ENCODE measurements at places on chromosomes 7 and 10.

GRCh38 chr10:20672741-20673140, 224.4 kb downstream of the NEBL start:
- no peak for DNase-seq

GRCh38 chr10:116260599-116260998, 12.4 kb downstream of the GFRA1 start:
- no peak for DNase-seq

GRCh38 chr7:128860158-128861073, 2.2 kb upstream of the ATP6V1F start:
- DNase-seq: no peak

- DNase-seq: peak; percentile 59
These were observed 16.0 kb downstream of the MYOZ1 start for GRCh38 chr10:73625004-73625883.

GRCh38 chr10:84588971-84589370, 260.6 kb downstream of the CCSER2 start:
- DNase-seq: no peak

DNA sequence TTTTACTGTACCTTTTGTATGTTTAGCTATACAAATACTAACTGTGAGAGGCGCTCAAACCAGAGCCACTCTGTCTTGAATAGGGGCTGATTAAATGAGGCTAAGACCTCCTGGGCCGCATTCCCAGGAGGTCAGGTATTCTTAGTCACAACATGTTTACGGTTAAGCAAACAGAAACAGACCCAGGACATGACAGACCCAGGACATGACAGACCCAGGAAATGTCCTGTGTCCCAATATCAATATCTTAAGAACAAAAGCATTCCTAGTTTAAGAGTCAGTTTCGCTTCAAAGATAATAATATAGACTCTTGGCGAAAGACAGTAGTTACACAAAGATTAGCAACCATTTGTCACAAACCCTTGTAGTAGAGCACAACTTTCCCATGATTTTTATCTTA, 304.5 kb downstream of the CCSER2 start:
- DNase-seq: no peak

DNA sequence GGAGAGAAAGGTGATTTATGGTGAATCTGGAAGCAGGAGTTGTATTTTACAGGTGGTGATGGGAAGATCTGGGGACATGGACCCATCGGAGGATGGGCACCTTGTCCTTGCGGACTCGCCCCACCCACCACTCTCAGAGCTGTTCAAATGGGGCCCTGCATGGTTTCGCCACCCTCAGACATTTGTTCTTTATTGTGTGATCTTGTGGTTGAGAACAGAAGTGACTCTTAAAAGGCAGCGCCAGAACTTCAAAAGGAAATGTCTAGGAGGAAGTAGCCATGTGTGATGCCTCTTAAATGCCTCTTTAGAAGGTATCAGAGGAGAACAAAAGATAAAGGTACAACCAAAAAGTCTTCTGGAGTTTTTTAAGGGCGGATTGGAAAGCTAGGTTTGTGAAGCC, 205.7 kb downstream of the KIAA1217 start:
- DNase-seq: peak; percentile 28

DNA sequence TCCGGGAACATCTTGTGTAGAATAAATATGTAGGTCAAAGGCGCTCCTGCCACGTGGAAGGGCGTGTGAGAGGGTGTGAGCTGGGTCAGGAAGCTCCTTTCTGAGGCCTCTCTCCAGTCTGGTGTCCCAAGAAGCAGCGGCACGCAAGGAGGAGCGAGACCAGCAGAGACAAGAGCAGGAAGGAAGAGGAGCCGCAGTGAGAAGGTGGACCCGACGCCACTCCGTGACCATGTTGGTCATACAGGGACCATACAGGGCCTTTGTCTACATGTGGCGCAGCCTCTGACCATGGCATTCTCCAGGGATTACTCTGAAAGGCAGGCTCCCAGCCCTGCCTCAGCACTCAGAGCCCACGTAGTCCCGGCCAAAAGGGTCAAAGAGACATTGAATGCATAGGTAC, 26.2 kb upstream of the EN2 start:
- no peak for DNase-seq

GRCh38 chr10:86827639-86828038, 71.2 kb downstream of the BMPR1A start:
- no peak for DNase-seq

DNA sequence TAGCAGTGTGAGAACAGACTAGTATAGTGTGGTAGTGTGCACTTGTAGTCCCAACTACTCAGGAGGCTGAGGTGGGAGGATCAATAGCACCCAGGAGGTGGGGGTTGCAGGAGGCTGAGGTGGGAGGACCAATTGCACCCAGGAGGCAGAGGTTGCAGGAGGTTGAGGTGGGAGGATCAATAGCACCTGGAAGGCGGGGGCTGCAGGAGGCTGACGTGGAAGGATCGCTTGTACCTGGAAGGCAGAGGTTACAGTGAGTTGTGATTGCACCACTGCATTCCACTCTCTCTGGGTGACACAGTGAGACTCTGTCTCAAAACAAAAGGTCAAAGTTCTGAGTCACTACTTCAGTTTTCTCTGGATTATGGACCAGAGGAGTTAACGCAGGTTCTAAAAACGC, 22.6 kb upstream of the DIP2C start:
- no peak for DNase-seq

- no peak for DNase-seq
These were observed 2.0 kb upstream of the GATA3 start for GRCh38 chr10:8052341-8052955.

- no peak for DNase-seq
These were observed 2.2 kb downstream of the MORN4 start for GRCh38 chr10:97631098-97631497.

- DNase-seq: no peak
These were observed 437.0 kb downstream of the SUGCT start for GRCh38 chr7:40571796-40572195.

DNA sequence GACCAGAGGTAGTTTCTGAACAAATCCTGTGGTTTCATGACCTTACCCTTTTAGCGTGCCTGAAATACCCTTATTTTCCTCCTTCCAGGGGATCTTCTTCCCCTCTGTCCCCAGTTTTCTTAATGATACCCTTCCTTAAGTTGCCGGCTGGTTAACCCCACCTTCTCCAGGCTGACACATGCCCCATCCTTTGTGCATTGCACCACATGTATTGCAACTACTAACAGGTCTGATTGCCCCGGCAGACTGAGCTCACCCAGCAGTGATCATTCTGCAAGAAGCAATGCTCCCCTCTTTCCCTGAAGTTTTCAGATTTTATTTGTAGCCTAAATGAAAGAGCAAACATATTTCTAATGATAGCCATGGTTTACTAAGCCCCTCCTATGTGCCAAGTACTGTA, 108.2 kb downstream of the HIP1 start:
- no peak for DNase-seq

DNA sequence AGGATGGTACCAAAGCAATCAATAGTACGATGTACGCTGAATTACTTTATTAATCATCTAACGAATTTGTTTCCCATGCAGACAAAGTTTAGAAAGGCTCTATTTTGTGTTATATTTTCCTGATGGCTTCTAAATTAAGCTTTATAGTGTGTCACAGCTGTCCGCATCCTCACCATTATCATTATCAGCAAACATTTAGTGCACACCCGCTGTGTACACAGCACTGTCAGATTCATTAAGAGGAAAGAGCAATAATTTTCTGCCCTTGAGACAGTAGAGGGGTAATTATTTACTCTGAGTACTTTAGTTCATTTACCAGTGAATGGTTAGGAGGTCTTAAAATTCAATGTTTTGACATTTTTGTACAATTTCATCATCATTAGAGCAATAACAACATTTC, 233.3 kb upstream of the PTPRZ1 start:
- no peak for DNase-seq

GRCh38 chr7:129208667-129209066, 16.2 kb upstream of the AHCYL2 start:
- DNase-seq: no peak

DNA sequence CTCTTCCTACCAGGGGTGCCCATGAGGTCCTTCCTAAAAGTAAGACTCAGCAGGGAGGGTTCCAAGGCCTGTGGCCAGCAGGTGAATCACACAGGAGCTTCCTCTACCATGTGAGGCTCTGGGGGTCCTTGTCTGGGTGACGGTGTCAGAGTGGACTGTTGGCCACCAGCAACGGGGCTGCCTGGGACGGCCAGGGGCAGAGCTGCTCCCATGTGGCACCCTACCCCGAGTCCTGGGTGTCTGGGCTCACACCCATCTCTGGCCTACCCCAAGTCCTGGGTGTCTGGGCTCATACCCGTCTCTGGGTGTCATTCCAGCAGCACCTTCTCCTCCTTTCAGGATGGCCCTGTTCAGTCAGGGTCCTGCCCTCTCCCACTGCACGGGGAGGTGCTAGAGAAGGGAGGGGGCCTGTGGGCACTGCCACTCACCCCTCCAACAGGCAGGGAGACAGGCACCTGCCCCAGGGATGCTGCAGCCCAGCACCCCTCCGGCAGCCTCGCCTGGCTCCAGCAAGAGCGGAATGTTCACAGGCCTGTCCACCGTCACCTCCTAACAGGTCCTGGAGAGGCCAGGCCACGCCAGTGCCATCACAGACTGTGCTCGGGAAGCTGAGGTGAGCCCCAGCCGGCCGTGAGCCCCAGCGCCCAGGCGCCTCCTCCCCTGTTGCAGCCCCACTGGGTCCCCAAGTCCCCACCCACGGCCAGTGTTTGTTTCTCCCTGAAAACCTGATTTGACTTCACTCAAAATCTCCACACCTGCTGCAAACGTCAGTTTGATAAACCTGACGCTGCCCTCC, 143.7 kb downstream of the PTPRN2 start:
- DNase-seq: no peak

DNA sequence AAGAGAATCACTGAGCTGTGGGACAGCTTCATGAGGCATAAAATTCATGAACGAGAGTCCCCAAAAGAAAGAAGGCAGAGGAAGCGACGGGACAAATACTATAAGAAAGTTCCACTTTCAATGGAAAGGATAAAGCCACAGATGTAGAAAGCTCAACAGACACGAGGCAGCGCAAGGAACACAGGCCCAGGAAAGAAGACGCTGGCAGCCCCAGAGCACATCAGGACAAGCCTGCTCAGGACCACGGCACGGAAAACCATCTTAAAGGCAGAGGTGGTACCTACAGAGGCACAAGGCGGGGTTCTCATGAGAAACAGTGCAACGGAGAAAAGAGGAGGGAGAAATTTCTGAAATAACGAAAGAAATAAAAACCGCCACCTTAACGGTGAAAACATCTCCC, 273.4 kb downstream of the MAD1L1 start:
- DNase-seq: no peak

- DNase-seq: no peak
These were observed 23.5 kb upstream of the KDM7A start for GRCh38 chr7:140200061-140200989.

GRCh38 chr10:123999261-123999660, 94.1 kb downstream of the CHST15 start:
- no peak for DNase-seq

DNA sequence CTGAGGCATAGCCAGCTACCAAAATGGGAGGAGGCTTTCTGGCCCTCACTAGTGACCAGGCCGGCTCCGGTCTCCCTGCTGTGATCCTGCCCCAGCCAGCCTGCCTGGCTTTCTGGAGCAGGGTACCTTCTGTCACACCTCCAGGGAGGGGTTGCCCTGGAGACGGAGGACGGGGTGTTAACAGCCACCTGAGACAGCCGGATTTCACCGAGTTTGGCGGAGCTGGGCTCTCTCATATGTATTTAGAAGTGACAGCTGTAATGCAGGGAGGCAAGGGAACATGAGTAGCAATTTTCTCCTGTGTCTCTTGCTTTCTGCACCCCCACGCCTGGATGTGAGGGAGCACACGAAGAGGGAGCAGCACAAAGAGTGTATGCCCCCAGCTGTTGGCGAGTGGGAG, 473.3 kb downstream of the PLXNA4 start:
- DNase-seq: no peak

GRCh38 chr10:17076626-17077345, 52.8 kb downstream of the CUBN start:
- no peak for DNase-seq

DNA sequence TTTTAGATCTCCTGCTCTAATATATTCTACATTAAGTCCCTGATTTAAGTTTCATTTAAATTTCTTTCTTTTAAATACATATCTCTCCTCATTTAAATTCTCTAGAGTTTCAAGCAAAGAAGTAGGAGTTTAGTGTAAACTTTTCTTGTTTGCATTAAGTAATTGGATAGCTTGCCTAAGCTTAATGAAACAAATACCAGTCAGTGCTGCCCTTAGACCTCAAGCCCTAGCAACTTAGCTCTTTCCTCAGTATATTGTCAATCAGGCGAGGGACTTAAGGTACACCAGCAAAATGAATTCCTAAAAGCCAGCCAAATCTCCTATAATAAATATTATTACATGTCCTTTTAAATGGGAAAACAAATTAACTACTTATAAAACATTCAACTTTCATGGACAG, 101.5 kb downstream of the CHCHD3 start:
- DNase-seq: no peak

- no peak for DNase-seq
These were observed 79.9 kb downstream of the ELFN1 start for GRCh38 chr7:1749864-1750466.

GRCh38 chr10:32350811-32351350, 3.9 kb upstream of the EPC1 start:
- no peak for DNase-seq

DNA sequence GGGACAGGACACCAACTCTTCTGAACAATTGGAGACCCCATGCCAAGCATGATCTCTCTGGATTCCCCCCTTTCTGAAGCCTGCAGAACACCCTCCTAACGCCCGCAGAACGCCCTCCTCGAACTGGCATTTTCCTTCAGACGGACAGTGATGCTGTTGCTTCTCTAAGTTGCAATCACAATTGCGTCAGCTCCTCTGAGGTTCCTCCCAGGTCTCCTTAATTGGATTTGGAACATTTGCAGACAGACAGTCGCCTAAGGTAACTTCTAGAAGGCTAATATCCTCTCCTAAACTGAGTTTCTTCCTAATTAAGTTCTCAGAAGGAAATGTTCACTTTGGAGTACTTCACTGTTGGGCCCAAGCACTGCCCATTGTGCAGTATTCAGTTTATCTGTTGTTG, 20.5 kb upstream of the SERPINE1 start:
- no peak for DNase-seq

DNA sequence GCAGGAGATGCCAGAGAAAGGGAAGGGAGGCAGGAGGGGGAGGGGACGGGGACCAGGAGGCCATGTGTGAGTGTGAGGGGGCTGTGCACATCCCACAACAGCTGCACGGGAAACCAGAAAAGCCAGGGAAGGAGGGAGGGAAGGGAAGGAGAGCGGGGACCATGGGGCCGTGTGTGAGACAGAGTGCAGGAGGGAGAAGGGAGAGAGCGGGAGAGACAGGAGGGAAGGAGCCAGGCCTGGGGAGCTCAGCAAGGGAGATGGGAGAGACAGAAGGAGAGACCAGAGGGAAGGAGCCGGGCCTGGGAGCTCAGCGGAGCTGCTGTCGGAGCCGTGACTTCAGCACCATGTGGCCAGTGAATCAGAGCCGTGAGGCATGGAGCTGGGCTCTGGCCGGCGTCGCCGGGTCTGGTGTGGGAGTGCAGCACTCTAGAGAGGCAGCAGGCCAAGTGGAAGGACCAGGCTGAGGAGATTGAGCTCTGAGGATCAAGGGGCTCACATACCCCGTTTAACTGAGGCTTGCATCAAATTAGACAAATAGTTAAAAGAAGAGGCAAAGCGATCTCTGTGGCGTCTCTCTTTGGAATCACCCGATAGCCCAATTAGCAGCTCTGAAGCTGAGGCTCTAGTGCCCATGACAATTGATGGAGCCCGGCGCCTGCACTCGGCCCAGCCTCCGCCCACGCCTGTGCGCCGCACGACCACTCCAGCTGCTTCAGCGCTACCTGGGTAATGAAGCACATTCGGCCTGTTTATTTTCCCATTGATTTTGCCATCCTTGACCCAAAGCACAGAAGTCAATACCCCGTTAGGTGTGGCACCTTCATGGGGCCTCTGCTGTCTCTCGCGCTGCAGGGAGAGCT, 150.4 kb downstream of the MAD1L1 start:
- no peak for DNase-seq

All from SW480 (cell line).